ENCODE measurements at places on chromosomes 3 and 15.

GRCh38 chr15:78149805-78150751 is 916 bp downstream of the IDH3A start:
- DNase-seq, result no peak

GRCh38 chr3:125154800-125155269 is 57.7 kb downstream of the SLC12A8 start:
- no peak for DNase-seq

DNA sequence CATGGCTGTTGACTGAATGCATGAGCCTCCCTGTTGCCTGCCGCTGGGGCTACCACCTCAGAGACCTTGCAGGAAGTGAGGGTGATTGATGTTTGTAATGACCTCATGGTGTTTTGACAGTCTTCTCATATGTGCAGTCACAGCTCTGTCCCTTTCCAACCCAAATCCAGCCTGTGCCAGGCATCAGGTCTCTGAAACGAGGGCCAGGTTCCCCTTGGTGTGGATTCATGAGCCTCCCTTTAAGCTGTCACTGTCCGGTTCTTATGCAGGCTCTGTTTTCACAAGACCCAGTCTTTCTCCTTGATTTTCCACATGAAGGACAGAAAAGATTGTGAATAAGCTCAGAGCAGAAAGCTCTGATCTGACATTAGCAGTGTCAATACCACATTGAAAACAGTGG is 43.1 kb downstream of the CEMIP start:
- DNase-seq, result no peak

GRCh38 chr3:149501524-149501923 is 27.0 kb downstream of the TM4SF4 start:
- no peak for DNase-seq

DNA sequence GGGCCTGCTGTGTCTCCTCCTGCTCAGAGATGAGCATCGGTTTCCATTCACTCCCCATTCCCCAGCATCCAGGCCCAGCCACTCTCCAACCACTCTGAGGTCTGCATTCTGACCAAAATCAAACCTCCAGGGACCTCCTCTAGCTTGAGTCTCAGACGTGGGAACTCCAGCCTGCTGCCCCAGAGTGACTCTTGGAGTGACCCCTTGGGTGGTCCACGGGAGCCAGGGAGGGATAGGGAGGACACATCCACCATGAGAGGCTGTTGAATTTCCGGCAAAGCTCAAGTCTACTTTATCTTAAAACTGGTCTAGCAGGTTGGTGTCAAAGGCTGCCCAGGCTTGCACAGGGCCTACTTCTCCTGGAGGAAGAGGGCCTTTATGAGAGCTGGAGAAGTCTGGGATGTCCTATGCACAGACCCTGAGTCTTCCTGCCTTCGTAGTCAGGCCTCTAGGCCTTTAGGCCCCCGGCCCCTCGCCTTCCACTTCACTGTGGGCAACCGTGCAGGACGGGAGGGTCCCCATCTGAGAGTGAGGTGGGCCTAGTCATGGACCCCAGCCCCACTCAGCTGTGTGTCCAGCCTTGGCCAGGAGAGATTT is 8.9 kb downstream of the CISH start:
- DNase-seq, result no peak

- no peak for DNase-seq
These were observed 30.1 kb downstream of the MYRIP start for GRCh38 chr3:39839484-39839883.

DNA sequence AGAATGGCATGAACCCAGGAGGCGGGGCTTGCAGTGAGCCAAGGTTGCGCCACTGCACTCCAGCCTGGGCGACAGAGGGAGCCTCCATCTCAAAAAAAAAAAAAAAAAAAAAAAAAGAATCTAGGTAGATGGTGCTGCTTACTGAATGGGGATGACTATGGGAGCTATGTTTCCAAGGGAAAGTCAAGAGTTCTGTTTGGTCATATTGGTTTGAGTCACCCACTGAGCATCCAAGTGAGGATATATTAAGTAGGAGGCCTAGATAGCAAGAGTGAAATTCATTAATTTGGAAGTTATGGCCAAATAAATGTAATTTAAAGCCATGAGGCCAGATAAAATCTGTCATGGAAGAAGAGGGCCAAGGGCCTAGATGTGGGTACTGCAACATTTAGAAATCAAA is 9.0 kb upstream of the UACA start:
- no peak for DNase-seq

DNA sequence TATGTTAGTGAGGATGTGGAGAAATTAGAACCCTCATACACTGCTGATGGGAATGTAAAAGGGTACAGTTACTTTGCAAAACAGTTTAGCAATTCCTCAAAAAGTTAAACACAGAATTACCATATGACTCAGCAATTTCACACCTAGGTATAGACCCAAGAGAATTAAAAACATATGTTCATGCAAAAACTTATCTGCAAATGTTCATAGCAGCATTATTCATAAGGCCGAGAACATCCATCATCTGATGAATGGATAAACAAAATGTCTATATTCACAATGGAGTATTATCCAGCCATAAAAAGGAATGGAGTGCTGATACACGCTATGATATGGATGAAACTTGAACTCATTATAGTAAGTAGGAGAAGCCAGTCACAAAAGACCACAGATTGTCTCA is 10.3 kb downstream of the SEC13 start:
- no peak for DNase-seq
